Renal cortical epithelial cell (primary cell): ENCODE measurements at places on chromosomes 11 and 22.

GRCh38 chr11:44407211-44407996 lies 97.5 kb upstream of the ALX4 start:
- no peak for DNase-seq

- DNase-seq, result no peak
Observed at GRCh38 chr11:66118847-66119246, 48.8 kb downstream of the PACS1 start.

GRCh38 chr11:68357568-68357967 lies 45.2 kb downstream of the LRP5 start:
- DNase-seq, result no peak

DNA sequence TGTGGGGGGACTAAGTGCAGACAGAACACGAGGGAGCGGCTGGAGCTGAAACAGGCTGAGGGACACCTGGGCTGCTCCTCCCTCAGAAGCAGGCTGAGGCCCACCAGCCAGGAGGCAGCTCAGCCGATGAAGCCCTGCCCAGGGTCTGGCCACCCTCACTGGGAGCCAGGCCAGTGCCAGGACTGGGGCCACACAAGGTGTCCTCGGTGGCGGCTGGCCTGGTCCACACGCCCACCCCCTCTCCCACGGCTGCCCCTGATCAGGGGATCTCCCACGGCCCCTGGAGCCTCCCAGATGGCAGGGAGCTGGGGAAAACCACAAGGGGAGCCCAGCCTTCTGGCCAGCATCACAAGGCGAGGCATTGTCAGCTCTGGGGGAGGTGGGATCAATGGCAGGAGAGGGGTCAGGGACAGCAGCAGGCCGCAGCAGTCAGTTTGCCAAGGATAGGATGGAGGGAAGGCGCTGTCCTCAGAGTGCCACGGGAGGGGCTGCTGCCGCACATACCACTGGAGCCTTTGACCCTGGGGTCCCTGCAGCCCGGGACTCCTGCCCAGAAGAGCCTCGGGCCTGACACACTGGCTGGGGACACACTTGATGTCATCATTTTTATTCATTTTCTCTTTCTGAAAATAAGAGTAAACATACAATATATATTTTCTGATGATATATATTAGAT lies 11.7 kb upstream of the RASL10A start:
- no peak for DNase-seq

- peak; percentile 43 for DNase-seq
Observed at GRCh38 chr22:37166675-37167066, 17.0 kb upstream of the IL2RB start.

- DNase-seq, result peak; percentile 75
Observed at GRCh38 chr11:95499516-95500135, 268.6 kb upstream of the SESN3 start.

DNA sequence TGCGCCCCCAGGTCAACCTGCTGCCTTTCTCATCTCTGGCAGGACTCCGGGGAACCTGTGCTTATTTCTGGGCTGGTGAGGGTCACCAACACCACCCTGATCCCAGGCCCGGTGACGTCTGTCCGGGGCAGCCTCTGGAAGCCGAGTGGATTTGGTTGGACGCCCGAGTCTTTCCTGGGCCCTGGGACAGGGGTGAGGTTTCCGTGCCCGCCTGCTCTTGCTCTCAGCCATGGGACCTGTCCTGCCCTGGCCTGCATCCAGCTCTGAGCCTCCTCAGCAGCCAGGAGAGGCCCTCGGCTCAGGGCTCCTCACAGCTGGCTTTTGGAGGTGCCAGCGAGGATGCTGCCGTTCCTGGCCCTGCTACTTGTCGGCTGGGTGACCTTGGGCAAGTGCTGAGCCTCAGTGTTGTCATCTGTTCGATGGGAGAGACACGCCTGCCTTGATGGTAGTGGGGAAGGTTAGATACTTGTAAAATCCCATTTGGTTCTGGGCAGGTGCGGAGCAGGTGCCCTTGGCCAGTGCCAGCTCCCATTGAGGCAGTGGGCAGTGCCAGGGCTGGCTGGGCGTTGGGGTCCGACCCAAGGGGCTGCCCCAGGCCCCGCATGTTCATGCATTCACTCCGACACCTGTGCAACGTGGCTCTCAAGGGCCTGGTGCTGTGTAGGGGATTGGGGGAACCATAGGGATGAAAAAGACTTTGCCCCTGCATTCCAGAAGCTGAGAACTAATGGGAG lies 58.9 kb upstream of the THY1 start:
- DNase-seq, result no peak

GRCh38 chr11:79262221-79262620 lies 178.6 kb downstream of the TENM4 start:
- DNase-seq, result no peak

DNA sequence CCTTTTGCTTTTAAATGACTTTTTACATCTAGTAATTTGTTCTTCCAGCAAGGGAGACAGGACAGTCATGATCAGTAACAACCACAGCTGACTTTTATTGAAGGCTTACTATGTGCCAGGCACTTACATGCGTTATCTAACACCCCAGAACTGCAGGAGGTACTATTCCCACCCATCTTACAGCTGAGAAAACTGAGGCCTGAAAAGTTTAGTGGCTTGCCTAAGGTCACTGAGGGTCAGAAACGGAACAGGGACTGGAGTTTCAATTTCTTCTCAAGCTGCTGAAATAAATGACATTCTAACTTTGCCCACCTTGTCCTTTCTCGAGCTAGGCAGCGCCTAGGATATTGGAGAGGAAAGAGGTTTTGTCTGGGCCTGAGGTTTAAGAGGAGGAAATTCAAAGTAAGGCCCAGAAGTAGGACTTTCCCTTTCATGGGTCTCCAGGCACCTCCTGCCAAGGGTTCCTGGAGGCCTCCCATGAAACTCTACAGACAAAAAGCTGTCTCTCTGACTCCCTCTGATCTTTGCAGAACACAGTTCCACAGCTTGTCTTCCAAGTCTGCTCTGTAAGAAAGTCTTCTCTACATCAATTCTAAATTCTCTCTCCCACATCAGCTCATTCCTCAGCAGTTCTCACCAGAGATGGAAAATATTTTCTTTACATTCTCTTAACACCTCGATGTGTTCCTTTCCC lies 102.2 kb downstream of the NAT10 start:
- DNase-seq, result no peak

- no peak for DNase-seq
Observed at GRCh38 chr22:50102946-50103345, 13.1 kb downstream of the MOV10L1 start.

GRCh38 chr11:116226731-116227130 lies 546.1 kb downstream of the BUD13 start:
- DNase-seq, result no peak

GRCh38 chr11:78168539-78169477 lies 19.6 kb downstream of the KCTD21 start:
- no peak for DNase-seq

DNA sequence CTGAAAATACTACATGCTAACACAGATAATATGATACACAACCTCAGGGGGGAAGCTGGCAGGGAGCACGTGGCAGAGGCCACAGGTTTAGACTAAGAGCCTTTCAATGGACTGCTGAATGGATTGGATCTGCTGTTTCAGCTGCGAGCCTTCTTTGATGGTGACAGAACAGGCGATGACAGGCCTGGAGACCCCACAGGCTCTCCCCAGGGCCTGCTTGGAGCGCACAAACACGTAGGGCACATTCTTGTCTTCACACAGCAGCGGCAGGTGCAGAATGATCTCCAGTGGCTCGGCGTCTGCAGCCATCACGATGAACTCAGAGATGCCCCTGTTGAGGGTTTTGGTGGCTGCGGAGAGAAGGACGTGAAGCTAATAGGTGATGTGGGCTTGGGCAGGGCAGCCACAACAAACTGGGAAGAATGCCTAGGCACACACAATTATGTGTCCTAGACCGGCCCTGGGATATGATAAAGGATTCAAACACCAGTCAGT lies 13.8 kb downstream of the SNU13 start:
- no peak for DNase-seq

GRCh38 chr11:122032317-122032716 lies 83.7 kb downstream of the BLID start:
- no peak for DNase-seq

DNA sequence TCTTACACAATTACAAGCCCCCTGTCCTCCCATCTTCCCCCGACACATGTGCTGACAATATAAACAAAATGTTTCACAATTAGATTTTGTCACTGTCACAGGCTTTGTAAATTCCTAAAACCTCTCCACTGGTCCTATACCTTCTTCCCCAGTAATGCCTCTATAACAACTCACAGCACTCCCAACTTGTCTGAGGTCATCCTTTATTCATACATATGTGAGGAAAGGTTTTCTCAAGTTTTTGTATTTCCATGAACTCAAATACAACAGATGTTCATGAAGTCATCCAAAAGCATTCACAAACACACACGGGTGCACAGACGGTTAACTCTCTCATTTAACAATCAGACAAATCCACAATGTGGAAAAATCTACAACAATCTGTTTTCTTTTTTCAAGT lies 1.9 kb downstream of the OR52H1 start:
- DNase-seq, result no peak

DNA sequence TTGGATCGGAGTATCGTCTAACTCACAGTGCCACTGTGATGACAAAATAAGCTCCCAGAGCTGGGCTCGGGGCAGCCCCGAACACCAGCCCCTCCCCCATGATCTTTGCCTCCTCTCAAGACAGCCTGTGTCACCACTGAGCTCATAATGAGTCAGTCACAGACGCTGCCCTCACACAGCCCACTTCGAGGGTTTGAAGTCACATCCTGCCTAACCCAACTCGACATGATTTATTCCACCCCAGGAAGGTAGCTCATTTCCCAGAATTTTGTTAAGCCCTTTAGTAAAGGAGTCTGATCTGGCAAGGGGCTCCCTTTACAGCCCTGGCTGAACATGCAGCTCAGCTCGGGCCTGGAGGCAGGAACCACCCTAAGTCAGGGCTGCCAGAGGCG lies 22.8 kb downstream of the MYH9 start:
- DNase-seq, result peak; percentile 95

DNA sequence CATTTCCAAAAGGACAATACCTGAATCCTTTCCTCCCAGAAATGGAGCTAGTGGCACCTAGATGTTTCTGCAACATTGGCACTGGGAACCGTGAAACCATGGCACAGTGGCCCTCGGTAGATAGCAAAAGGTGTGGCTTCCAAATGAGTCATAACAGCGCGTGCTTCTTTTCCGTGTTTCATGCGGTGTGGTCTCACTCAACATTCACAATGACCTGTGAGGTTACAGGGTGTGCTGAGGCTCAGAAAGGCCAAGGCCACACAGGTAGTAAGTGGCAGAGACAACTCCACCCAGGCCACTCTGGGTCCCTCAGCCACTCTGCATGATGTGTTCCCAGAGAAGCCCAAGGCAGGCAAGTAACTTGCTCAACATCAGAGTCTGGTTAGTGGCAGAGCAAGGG lies 67.4 kb downstream of the TP53I11 start:
- DNase-seq, result no peak

DNA sequence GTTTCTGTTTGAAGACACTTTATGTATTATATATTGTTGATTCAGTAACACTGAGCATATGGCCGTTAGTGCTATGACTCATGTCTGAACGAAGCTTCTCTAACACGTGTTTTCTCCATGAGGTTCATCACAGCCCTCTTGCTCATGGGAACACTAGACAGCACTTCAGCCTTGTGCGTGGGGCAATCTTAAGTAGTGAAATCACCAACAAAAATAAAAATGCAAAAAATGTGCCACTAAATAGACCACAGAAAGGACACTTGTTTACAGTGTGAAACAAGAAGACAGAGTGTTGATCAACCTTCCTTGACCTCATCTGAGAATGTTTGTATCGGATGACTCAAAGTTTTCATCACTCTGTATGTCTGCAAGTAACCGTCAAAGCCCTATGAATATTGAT lies 94.5 kb downstream of the FDX1 start:
- no peak for DNase-seq

DNA sequence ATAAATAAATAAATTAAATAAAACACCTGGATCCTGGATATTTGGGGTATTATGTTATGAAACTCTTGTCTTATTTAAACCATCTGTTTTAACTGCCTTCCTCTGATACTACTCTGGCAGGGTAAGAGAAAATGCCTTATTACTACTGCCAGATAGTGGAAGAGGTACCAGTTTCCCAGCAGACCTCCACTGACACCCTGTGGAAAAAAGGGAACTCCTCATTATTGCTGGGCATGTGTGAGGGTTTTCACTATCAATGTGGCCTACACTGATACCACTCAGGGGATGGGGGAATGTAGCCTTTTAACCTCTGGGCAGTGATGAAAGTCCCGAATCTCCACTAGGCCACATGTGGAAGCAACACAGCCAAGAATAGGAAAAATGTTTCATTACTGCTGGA lies 121.0 kb downstream of the LUZP2 start:
- no peak for DNase-seq

DNA sequence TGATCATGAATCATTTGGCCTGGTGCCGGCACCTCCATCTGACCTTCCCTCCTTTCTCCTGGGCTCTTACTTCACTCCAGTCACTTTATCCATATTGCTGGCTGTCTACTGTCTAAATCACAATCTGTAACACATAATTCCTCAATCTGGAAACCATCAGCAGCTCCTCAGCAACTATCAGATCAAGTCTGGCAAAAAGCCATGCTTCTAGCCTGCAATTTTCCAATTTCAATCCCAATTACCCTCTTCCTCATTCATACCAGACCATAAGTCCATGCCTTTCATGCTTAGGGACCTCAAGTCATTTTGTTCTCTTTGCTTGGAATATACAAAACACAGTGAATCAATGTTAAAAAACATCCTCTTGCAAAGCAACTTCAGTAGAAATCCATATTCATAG lies 882.8 kb upstream of the ANO3 start:
- DNase-seq, result no peak

GRCh38 chr11:59555601-59556114 lies 44.3 kb downstream of the OR4D9 start:
- DNase-seq, result no peak

- DNase-seq, result no peak
Observed at GRCh38 chr11:128232588-128232987, 354.8 kb downstream of the ETS1 start.

DNA sequence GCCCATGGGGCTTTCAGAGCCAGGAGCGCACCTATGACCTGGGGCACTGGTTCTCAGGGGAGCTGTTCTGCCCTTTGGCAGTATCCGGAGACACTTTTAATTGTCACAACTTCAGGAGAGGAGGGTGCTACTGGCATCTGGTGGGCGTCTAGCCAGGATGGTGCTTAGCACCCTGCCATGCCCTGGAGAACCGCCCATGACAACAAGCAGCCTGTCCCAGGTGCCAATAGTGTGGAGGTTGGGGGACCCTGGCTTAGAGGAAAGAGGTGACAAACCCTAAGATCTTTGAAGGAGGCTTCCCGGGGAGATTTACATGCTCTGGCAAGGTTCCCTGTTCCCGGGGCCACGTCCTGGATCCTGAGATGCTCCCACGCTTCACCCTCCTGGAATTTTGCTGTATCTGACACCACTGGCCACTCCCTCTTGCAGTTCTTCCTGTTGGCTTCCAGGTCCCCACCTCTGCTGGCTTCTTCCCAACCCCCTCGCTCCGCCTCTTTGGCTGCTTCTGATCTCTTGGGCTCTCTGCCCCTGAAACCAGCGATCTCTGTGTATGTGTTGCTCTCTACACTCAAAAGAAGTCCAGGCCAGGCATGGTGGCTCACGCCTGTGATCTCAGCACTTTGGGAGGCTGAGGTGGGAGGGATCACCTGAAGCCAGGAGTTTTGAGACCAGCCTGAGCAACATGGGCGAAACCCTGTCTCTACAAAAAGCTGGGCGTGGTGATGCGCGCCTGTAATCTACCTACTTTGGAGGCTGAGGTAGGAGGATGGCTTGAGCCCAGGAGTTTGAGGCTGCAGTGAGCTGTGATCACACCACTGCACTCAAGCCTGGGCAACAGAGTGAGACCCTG lies 31.1 kb downstream of the FADS3 start:
- DNase-seq, result no peak
